ENCODE measurements at places on chromosomes 3 and 15.

DNA sequence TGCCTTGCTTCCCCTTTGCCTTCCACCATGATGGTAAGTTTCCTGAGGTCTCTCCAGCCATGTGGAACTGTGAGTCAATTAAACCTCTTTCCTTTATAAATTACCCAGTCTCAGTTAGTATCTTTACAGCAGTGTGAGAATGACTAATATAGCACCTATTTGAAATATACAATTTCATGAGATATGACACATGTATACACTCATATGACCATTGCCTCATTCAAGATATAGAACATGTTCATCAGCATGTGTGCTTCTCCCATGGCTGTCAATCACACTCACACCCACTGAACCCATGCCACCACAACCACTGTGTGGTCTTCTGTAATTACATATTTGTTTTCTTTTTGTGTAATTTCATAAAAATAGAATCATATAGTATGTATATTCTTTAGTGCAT, 599.5 kb upstream of the EPHA6 start:
- no peak for DNase-seq

GRCh38 chr3:64445109-64445943, 220.1 kb upstream of the PRICKLE2 start:
- no peak for DNase-seq

DNA sequence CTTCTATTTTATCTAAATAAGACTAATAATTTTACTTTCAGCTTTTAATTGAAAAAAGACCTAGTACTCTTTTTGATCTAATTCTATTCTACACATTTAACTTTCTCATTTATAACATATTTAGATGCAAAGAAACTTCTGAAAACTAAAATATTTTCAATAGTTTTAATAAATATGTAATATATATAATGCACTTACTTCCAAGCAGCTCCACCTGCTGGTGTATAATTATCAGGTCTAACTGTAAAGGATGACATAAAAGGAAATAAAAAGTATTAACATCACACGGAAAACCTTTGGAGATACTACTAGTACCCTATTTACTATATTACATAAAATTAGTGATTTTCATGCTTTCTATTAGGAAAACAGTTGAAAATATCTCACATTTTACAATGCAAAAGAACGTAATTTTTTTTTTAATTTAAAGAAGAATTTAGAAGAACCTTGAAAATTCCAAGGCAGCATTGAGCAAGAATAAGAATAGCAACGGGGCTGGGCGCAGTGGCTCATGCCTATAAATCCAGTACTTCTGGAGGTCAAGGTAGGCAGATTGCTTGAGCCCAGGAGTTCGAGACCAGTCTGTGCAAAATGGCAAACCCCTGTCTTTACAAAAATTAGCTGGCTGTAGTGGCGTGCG, 10.2 kb downstream of the PLSCR5 start:
- DNase-seq = no peak

- DNase-seq = no peak
These were observed 119.1 kb upstream of the PLCL2 start for GRCh38 chr3:16765661-16766060.

DNA sequence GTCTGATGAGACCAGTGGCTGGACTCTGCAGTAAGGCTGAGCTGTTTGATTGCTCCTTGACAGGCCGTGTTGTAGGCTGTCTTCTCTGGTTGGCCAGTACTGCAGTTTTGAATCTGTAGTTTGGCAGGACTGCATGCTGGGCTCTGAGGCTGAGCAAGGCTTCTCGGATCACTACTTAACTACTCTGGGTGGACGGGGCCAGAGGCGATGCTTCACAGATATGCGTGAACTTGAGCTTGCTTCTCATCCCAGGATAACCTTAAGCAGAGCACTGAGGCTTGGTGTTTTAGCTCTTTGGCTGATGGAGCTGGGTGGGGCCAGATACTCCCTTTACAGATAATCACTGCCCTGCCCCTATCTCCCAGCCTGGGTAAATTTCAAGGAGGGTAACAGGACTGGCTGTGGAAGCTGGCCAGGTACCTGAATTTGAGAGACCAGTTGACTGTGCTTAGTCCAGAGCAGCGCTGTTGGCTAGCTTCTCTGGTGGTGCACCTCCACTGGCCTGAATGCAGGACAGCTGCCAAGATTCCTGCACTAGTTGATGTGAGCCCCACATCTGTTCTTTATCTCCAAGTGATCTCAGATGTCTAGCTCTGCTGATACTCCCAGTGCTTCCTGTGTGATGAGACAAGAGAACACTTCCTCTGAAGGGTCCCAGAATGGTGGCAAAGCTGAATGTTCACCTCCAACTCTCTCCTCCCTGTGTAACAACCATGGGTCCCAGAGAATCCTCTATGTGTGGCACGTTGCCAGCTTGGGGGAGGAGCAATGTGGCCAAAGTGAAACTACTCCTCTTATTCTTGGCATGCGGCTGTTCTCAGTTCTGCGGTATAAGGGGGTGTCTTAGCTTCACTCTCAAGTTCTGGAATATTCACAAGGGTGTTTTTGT, 37.9 kb downstream of the RPL39L start:
- DNase-seq = peak; percentile 5

GRCh38 chr3:74693696-74694393, 79.4 kb upstream of the CNTN3 start:
- DNase-seq = no peak

- no peak for DNase-seq
These were observed 157.2 kb upstream of the TPRG1 start for GRCh38 chr3:189014526-189014925.

- no peak for DNase-seq
These were observed 108.8 kb downstream of the MITF start for GRCh38 chr3:69848113-69848512.

DNA sequence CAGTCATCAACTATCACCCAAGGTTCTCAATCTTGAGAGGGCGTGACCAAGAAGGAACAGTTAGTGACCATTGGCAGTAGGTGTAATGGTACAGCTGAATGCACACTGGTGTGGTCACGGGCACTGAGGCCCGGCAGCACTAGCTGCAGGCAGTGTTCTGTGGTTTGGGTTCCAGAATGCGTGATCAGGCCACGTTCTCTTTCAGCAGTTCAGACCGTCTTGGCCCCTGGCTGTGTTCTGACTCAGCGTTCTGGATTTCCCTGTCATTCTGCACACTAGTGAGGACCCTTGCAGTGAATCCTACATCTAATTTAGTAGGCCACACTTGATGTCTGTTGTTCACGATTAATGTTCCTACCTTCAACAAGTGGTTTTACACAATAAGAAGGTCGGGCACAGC, 220.5 kb upstream of the SLCO3A1 start:
- DNase-seq = no peak

- no peak for DNase-seq
These were observed 3.6 kb downstream of the KAT2B start for GRCh38 chr3:20043825-20044224.

DNA sequence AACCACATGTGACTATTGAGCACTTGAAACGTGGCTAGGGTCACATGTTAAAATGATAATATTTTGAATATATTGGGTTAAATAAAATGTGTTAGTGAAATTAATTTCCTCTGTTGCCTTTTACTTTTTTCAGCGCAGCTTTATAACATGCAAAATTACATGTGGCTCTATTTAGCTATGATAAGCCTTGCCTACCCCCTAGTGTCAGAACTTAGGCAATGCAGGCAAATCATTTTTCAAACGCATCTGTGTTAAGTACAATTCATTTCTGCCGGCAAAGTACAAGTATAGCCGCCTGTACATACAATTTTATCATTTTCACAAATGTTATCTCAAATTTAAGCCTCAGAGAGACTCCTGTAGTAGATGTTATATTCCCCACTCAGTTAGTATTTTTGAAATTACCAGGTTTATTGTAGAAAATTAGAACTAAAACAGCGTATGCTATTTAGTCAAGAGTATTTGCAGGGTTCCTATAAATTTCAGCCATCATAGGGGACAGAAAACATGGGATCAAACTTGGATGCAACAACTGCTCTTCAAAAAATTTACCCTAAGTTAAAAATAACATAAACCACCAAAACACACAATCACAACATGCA, 56.1 kb downstream of the TAFA4 start:
- DNase-seq = peak; percentile 28

DNA sequence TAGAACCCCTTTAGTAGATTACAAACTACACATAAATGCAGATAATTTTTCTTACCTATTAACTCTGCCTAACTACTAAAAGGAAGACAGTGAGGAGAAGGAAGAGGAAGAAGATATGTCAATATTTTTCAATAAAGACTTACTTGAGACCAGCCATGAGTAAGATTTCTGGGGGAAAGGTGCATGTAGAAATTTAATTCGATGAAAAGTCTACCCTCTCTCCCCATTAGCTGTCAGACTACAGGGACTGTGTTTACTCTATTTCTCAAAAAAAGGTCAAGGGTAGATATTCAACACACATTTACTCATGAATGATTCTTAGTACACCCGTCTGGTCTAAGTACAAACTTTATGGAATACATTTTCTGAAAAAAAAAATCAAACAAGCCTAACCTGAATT, 6.8 kb downstream of the TSPAN3 start:
- no peak for DNase-seq

DNA sequence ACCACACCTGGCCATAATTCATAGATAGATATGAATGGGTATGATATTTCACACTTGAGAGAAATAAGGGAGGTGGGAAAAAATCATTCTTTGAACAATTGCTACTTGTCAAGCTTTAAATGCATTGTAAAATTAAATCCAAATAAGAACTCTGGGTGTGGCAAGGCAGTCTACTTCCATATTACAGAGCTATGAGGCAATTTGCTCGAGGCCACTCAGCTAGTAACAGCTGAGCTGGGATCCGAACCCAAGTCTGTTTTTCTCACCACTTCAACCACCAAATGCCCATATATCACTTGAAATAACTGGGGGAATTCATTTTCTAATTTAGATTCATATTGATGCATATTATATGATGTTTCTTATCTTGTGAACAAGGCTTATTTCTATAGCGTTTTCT, 482.2 kb upstream of the ADAMTS9 start:
- no peak for DNase-seq

GRCh38 chr15:31305375-31305774, 21.3 kb upstream of the KLF13 start:
- no peak for DNase-seq

GRCh38 chr15:58138106-58138505, at the start of gene AQP9:
TSS of gene AQP9 (plus strand) at chr15:58138381. CDS start at chr15:58138566, 185 bp downstream.
- DNase-seq = no peak

GRCh38 chr3:112813723-112814171, 32.9 kb downstream of the CD200R1L start:
- no peak for DNase-seq

DNA sequence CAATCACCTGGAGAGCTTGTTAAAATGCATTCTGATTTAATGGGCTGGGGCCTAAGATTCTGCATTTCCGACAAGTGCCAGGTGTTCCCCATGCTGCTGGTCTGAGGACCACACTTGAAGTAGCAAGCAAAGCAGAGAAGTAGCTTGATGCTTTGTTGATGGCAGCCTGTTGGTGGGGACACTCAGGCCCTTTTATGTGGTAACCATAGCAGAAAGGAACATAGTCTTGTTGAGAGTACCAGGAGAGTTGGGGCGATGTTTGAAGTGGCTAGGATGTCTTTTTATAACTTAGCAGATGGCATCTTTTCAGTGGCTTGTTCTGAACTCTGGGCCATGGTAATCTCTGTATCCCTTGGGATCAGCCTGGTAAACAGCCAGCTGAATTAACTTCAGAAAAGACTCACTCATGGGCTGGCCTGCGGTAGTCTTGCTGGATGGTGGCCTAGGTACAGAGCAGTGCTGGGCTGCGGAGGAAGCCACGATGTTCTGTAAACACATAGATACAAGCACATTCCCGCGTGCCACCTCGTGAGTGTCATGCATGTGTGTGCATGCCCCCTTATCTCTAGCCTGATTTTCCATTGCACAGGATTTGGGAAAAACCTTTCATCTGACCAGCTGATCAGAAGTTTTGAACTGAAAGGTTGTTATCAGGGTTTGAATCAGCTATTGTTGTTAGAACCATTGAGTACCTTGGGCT, 292.4 kb upstream of the LRRFIP2 start:
- DNase-seq = peak; percentile 77

GRCh38 chr3:194267744-194268653, 83.1 kb downstream of the CPN2 start:
- DNase-seq = no peak

DNA sequence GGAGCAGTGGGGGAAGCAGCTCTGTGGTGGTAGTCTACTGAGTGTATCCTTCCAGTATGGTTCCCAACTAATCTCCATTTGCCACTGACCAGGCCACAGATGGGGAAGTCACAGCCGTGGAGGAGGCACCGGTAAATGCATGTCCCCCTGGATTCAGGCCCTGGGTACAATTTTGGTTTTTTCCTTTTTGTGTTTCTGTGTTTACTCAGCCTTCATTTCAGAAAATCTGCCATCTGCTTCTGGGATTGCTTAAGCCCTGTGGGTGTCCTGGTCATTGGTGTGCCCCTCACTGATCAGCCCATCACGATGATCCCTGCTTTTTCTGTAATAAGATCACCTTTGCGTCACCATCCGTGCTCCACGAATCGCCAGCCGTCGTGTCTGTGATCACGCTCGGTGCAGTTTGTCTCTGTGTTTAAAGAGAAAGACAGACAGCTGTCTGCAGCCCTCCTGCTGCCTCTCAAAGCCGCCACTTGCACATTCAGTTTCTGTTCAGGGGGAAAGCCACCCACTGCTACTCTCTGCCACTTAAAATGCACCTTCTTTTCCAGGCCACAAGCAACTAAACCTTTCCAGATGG, 68.9 kb downstream of the DNASE1L3 start:
- DNase-seq = no peak

GRCh38 chr3:66620296-66620695, 119.5 kb upstream of the LRIG1 start:
- no peak for DNase-seq

DNA sequence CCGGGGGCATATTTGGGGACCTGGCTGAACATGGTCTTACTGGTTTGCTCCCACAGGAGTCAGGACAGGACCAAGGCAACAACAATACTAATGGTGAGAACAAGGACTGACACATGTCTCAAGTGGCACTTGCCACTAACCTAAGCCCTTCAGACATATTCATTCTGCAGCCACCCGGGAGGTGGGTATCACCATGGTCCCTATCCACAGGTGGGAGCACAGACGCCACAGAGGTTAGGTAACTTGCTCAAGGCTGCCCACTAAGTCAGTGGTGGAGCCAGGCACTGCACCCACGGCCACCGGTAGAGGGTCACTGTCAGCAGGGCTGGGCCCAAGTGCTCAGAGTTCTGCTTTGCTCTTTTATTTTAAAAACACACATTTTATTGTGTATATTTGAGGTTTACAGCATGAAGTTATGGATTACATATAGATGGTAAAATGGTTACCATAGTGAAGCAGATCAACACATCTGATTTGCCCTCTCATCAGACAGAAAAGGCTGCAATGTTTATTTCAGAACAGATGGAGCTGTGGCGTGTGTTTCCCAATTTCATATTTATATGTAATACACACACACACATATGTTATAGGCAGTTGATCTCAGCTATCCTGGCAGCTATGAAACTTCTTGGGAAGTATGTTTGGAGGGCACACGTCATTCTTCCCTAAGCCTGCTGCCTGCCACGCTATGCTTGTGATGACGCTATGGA, 30.0 kb upstream of the SLC41A3 start:
- DNase-seq = no peak
